ENCODE measurements at places on chromosomes 12 and 14.
A peak's percentile ranks its signal among the peaks of the same experiment; 100 is the strongest.

- no peak overlapping the region for H3K27ac ChIP-seq
- H3K4me1 ChIP-seq, result no peaks in the 10 kb centered on the region
- peaks cover 56% of the 10 kb centered on the region for H3K27me3 ChIP-seq
- H3K36me3 ChIP-seq, result no peaks in the 10 kb centered on the region
- DNase-seq, result no peak
Observed at GRCh38 chr12:114206525-114206924, 199.4 kb downstream of the TBX5 start.

DNA sequence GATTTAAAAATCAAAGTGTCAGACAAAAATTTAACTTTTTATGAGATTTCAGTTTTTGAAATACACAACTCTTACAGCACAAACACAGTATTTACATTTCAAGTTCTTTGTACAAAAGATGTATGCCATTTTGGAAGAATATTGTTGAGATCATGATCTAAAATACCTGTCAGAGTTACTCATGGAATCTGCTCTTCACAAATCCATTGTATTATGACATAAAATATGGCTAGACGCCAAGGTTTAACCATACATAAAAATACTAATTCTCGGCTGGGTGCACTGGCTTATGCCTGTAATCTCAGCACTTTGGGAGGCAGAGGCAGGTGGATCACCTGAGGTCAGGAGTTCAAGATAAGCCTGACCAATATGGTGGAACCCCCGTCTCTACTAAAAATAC, 6.2 kb upstream of the SYCP3 start:
- H3K27ac ChIP-seq, result no peak overlapping the region
- H3K4me1 ChIP-seq, result peaks cover 5% of the 10 kb centered on the region
- H3K4me3 ChIP-seq, result no peak overlapping the region

DNA sequence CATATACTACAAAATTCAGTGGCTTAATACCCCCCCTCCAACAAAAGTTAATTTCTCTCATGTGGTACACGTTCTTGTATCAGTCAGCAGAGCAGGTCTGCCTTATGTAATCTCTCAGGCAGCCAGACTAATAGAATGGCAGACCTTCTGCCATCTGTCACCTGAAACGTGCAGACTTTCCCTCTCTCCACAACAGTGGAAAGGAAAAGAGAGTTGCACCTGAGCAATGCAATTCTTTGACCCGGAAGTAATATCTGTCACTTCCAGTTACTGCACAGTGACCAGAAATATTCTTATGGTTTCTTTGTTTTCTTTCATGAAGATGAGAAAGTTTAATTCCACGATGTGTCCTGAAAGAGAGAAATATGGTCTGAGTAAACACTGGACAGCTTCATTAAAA, 14.4 kb downstream of the KERA start:
- no peaks in the 10 kb centered on the region for H3K27me3 ChIP-seq
- DNase-seq, result no peak
- no peak overlapping the region for H3K4me3 ChIP-seq
- no peaks in the 10 kb centered on the region for H3K4me1 ChIP-seq
- H3K27ac ChIP-seq, result no peak overlapping the region

DNA sequence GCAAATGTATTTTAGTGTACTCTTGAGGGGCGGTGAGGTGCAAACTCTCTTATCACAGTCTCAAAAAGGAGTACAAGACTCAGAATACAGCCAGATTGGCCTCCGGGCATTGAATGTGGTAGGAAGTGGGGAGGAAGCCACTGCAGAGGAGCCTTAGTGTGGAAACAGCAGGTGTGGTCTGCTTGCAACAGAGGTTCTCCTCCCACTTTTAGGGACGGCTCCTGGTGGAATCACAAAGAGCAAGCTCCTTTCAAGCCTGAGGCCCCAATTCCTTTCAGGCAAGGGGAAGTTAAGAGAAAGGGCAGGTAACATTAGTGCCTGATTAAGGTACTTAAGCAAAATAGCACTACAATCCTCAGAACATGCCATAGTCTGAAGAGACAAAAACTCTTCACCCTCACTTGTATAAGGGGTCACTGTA, 23.7 kb upstream of the SLC2A3 start:
- peak overlapping the region; percentile 82 for H3K4me3 ChIP-seq
- H3K36me3 ChIP-seq, result no peaks in the 10 kb centered on the region
- no peaks in the 10 kb centered on the region for H3K27me3 ChIP-seq
- DNase-seq, result peak; percentile 35
- H3K4me1 ChIP-seq, result peaks cover 6% of the 10 kb centered on the region

GRCh38 chr14:28375295-28375694, 391.3 kb upstream of the FOXG1 start:
- H3K27ac ChIP-seq, result no peak overlapping the region
- no peaks in the 10 kb centered on the region for H3K27me3 ChIP-seq
- DNase-seq, result no peak
- H3K4me1 ChIP-seq, result no peaks in the 10 kb centered on the region
- H3K36me3 ChIP-seq, result no peaks in the 10 kb centered on the region

DNA sequence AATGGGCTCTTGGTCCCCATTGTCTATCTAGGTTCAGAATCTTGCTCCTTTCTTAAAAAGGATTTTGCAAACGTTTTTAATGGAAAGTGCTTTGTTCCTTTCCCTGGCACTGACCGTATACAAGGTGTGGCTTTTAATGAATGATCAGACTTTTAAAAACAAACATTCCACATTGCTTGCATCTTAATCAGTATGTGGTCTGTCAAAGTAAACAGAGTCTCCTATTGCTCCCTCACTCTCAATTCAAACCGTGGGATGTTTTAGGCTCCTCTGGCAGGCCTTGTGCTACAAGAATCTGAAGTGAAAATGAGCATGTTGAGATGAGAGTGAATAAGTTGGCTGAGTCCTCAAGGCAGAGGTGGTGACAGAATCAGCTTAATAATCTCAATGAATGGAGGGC, 107.0 kb downstream of the VRK1 start:
- H3K36me3 ChIP-seq, result no peaks in the 10 kb centered on the region
- no peak overlapping the region for H3K27ac ChIP-seq
- no peak for DNase-seq
- no peaks in the 10 kb centered on the region for H3K4me1 ChIP-seq

DNA sequence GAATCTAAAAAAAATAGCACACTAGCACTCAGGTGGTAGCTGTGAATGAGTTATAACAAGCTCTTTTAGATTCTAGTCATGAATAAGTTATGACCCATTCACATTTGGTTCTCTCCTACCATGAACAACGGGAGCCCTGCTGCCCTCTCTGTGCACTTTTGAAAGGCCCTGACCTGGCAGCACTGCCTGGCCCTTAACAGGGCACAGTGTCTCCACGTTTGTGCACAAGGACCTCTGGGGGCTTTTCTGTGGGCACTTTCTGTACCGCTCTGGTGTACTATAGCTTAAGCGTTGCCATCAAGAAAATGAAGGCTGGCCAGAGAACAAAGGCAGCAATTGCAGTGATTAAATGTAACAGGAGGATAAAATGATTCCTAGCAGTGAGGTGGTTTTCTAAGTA, 21.2 kb downstream of the CCDC92 start:
- no peak overlapping the region for H3K4me3 ChIP-seq
- H3K36me3 ChIP-seq, result peaks cover 4% of the 10 kb centered on the region
- H3K27ac ChIP-seq, result no peak overlapping the region
- no peaks in the 10 kb centered on the region for H3K27me3 ChIP-seq
- DNase-seq, result no peak

- no peak overlapping the region for H3K27ac ChIP-seq
- DNase-seq, result no peak
- H3K4me3 ChIP-seq, result no peak overlapping the region
- H3K36me3 ChIP-seq, result no peaks in the 10 kb centered on the region
- no peaks in the 10 kb centered on the region for H3K4me1 ChIP-seq
Observed at GRCh38 chr14:88933191-88933590, 108.7 kb downstream of the TTC8 start.

DNA sequence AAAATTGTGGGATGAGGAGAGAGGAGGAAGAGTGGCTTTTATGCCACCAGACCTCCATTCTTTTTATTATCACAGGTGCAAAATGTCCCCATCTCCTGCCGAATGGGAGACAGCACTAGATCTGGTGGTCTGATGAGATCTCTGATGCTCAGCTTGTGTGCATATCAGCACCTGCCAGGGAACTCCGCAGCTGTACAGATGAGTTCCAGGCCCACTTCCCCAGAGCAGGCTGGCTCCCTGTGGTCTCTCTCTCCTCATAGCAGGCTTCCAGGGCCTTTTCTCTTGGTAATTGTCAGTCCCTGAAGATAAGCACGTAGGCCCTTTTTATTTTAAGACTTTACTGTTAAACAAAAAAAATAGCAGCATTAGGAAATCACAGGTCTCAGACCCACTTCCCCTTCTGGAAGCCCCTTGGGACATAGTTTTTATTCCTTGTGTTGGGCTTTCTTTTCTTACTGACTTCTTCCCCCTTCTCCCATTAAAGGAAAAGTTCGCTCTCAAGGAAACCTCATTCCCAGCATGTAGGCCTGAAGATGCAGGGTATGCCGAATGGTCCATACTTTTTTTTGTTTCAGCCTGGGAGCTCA, 4.5 kb upstream of the TBC1D30 start:
- H3K36me3 ChIP-seq, result peaks cover 2% of the 10 kb centered on the region
- H3K4me3 ChIP-seq, result no peak overlapping the region
- DNase-seq, result no peak
- H3K27ac ChIP-seq, result no peak overlapping the region
- H3K27me3 ChIP-seq, result peaks cover 44% of the 10 kb centered on the region
- peaks cover 10% of the 10 kb centered on the region for H3K4me1 ChIP-seq

DNA sequence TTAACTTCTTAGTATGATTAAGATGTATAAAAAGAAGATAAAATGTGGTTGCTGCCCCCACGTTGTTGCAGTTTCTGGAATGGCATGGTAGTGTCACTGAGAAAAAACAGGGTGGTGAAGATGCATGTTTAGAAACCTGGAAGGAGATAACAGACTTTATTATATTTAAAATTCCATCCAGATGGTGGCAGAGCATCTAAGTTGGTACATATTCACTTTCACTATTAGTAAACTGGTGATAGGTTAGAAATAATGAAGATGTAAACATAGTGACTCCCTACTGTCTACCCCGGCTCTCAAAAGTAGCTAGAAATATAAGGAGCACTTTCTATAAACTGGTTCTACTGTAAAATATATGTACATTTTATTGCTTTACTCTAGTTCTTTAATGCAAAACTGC, 279.3 kb downstream of the NPAS3 start:
- no peaks in the 10 kb centered on the region for H3K36me3 ChIP-seq
- no peaks in the 10 kb centered on the region for H3K4me1 ChIP-seq
- no peak overlapping the region for H3K27ac ChIP-seq
- H3K27me3 ChIP-seq, result peaks cover 5% of the 10 kb centered on the region

GRCh38 chr12:5581019-5581418, 149.1 kb downstream of the NTF3 start:
- H3K4me1 ChIP-seq, result peaks cover 1% of the 10 kb centered on the region
- H3K36me3 ChIP-seq, result no peaks in the 10 kb centered on the region
- no peak overlapping the region for H3K4me3 ChIP-seq
- no peak overlapping the region for H3K27ac ChIP-seq
- no peak for DNase-seq

DNA sequence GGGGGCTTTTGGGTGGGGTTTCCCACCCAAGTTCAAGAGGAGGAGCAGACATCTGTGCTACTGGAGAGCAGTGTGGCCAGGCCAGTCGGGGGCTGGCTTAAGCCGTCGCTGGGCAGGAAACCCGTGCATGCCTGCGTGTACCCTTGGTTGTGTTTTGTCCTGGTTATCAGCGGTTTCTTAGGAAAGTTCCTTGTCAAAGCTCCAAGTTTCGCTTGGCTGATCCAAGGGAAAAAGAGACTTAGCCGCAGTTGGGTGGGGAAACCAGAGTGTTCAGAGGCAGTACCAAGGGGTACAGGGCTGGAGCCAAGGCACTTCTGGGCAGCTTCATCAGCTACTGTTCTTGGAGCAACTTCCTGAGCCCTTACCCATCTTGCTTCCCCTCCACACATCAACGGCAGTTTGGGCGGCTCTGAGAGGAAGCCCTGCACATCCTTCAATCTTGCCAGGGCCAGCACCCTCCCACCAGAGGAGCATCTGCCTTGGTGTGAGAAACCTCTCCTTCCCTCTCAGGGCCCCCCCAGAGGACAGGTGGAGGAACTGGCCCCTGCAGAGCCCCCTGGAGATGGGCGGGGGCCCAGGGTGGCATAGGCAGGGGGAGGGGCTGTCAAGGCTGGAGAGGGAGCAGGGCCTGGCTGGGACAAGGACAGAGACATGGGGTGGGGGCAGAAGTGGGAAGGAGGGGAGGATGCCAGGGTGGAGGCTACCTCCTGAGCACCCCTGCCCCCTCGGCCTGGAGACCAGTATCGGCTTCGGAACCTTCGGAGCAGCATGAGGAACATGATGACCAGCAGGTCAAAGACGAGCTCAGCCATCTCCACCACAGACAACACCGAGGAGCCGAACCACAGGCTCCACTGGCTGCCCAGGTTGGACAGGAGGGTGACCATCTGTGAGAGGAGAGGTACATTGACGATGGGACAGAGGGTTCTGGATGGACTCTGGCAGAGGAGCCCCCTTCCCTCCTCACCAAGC, 5.8 kb upstream of the TNFRSF1A start:
- no peak overlapping the region for H3K27ac ChIP-seq
- no peaks in the 10 kb centered on the region for H3K36me3 ChIP-seq
- H3K4me3 ChIP-seq, result peak overlapping the region; percentile 34

DNA sequence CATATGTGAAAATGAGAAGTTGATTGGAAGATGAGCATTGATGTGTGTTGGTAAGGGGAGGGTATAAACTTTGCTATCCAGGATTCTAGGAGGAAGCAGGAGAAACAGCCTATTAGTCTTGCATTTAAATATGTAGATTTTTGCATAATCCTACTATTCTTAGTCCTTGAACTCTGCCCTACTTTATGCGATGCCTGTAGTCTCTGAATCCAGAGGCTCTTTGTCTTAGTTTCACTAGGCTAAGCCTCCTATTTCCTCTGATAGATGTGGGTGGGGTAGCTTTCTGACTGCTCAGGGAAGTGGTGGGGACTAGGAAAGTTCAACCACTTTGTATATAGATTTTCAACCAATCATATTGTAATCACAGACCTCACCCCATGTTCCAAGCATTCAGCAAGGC, 49.5 kb upstream of the KCNC2 start:
- no peak overlapping the region for H3K27ac ChIP-seq
- H3K27me3 ChIP-seq, result no peaks in the 10 kb centered on the region
- no peak overlapping the region for H3K4me3 ChIP-seq

- no peak for DNase-seq
- H3K4me1 ChIP-seq, result peaks cover 22% of the 10 kb centered on the region
- no peak overlapping the region for H3K4me3 ChIP-seq
- H3K27ac ChIP-seq, result no peak overlapping the region
- peaks cover 3% of the 10 kb centered on the region for H3K36me3 ChIP-seq
Observed at GRCh38 chr14:47678993-47679392, 3.6 kb upstream of the MDGA2 start.

DNA sequence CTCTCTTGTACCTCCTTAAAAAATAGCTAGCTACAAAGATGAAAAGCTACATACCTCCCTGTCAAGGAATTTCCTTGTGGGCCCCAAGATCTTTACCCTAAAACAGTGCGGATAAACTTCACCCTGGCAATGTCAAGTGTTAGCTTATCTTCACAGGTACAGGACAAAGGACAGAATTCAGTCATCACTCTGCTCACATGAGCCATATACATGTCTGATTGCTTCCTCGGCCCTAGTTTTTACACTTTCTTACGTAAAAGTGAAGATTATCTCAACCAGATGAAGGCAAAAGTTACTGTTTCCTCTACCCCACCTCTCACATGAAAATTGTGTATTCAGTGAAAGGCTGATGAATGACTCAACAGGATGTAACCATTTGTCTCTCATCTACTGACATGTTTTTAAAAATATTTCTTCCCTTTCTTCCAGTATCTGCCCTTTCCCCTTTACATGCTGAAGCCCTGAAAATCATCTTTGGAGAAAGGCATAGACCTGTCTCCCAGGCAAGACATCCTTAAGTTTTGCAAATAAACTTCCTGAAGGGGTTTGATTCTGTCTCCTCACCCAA, 890.1 kb downstream of the GALC start:
- no peak overlapping the region for H3K27ac ChIP-seq
- H3K4me1 ChIP-seq, result no peaks in the 10 kb centered on the region
- H3K36me3 ChIP-seq, result no peaks in the 10 kb centered on the region
- peak; percentile 60 for DNase-seq
- H3K27me3 ChIP-seq, result no peaks in the 10 kb centered on the region

Data from mesenchymal stem cell (in vitro differentiated cells and primary cell).